ENCODE measurements at places on chromosomes 13 and 19.

- DNase-seq: no peak
Observed at GRCh38 chr13:45878966-45879365, 27.4 kb upstream of the SIAH3 start.

- no peak for DNase-seq
Observed at GRCh38 chr19:3606174-3606689, 443 bp downstream of the TBXA2R start.

DNA sequence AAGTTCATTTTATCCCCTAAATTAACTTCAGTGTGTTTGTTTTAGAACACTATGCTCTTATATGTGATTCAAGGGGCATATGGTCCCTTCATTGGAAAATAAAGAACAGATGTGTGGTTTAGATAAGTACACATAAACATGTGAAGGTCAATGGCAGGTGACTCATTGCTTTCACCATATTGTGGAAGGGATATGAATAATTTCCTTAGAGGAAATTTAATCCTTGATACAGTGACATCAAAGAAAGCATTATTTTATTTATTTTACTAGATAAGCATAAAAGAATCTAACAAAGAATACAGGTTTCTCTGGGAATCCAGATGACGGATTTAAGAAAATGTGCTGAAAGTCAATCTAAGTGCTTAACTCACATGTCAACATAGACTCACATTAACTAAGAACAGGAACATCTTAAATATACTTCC lies 373.5 kb downstream of the KCTD12 start:
- DNase-seq: no peak

GRCh38 chr13:28268800-28269223 lies 130.5 kb downstream of the PAN3 start:
- no peak for DNase-seq

GRCh38 chr19:50513746-50514345 lies at the start of gene ASPDH:
Gene ASPDH (minus strand): TSS chr19:50513913. CDS start chr19:50513823, 90 bp downstream.
- DNase-seq: no peak

- DNase-seq: peak; percentile 88
Observed at GRCh38 chr13:45851171-45851921, at the start of gene SIAH3. Gene SIAH3 (minus strand): TSS chr13:45851753. CDS start chr13:45851629, 124 bp downstream.

DNA sequence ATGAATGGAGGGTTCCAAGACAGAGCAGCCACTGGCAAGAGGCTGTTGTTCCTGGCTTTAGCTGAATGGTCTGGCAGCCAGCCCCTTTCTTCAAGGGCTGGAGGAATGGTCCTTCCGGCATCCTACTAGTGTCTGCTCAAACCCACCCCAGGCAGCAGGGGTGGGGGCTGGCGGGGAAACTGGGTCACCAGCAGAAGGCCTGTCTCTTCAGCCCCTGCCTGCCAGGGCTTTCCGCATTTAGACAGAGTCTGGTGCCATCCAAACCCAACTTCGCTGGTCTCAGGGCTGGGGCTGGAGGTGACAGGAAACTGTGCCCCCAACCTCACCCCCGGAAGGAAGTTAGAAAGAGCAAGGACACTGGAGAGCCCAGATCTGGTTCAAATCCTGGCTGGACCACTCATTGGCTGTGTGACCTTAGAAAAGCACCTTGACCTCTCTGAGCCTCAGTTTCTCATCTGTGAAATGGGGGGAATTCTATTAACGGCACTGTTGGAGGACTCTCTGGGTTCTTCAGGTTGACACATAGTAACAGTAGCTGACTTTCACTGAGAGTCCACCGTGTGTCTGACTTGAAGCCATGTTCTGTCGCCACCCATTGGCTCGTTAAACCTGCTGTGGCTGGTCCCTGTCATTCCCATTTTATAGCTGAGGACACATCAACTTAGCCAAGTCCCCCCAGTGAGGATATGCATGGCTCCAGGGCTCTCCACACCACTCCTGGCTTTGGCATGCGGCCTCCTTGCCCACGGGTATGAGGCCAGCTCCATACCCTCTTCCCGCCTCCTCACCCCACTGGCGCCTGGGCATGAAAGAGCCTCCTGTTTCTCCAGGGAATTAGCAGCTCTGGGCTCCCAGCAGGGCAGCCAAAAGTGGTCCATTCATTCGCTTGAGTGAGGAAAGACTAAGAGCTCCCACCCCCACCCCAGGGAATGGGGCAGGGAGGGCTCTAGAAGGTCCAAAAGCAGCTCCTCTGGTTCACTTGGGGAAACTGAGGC lies 2.5 kb upstream of the NR2C2AP start:
- peak; percentile 38 for DNase-seq

GRCh38 chr13:103371271-103371670 lies 305.1 kb upstream of the SLC10A2 start:
- no peak for DNase-seq

DNA sequence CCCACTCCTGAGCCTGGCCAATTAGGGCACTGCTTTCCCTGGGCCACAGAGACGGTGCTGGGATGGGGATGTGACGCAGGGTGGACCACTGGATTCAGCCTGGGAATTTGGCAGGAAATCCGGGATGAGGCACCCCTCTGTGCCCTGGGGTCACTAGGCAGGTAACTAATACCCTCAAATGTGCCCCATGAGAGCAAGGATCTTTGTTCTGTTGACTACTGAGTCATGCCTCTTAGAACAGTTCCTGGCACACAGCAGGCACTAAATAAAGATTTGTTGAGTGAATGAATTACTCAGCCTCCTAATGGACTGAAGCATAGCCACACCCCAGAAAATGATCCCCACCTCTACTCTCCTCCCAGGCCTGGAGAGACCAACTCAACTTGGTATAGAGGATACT lies 15.9 kb downstream of the OPA3 start:
- no peak for DNase-seq

DNA sequence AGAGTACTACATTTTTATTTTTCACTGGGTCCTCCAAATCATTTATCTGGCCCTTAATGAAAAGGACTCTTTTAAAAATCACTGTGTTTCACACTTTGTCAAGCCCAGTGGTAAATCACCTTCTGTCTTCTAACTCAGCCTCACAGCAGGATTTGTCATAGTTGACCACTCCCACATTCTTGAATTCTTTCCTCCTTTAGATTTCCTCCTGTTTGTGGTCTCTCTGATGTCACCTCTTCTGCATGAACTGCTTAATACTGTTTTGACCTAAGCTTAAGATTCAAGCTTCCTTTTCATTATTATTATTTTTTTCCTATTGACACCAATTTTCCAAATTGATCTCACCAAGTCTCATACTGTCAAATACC lies 899.8 kb upstream of the MIR17HG start:
- DNase-seq: no peak

DNA sequence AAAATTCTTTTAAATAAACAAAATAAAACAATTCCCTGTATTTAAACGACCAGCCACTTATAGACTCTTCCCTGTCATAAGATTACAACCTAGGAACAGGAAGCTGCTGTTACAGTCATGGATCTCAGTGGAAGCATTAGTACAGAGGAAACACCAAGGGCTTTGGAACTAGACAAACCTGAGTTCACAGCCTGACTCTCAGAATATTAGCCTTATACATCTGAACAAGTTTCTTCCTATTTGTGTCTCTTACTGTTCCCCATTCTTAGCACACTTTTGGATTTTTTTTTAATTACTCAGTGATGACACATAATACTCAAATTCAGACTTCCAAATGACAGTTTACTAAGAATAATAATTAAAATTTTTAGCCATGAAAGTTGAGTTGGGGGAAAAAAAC lies 46.1 kb downstream of the ZDHHC20 start:
- no peak for DNase-seq

DNA sequence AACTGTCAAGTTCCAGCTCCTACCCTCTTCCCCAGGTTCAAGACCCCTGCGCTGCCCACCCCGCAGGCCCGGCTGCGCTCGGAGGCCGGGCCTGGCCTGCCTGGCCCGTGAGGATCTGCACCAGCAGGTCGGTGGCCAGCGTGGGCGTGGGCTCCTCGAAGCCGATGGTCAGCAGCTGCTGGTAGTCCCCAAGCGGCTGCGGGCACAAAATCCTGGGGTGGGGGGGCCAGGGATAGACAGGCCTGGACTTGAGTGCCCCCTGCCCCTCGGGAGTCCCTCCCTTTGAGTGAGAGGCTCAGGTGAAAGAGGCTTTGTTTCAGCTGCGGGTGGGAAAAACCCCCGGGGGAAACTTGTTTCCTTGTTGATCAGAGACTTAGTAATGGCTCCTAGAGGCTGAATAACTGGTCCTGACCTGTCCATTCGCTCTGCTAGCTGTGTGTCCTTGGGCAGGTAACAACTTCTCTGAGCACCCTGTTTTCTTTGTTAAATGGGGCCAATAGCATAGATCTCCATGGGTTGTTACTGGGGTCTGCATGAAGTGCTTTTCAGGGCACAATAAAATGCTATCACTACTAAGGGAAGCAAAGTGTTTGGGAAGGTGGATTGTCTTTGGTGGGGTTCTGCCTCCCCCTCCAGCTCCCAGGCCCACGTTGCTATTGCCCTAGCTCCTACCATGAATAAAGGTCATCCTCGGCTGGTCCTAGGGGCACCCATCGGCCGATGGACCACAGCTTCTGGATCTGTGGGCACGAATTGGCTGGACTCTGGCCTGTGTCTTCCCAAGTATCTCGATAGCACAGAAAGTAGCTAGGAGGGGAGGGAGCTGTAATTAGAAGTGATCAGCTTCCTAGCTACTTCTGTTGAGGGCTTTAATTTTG lies 3.5 kb downstream of the C19orf67 start:
- DNase-seq: no peak

- DNase-seq: no peak
Observed at GRCh38 chr19:17953869-17954268, 13.0 kb upstream of the KCNN1 start.

- no peak for DNase-seq
Observed at GRCh38 chr13:96982672-96983071, 11.6 kb downstream of the OXGR1 start.

- no peak for DNase-seq
Observed at GRCh38 chr19:45471111-45471930, 3.5 kb downstream of the FOSB start.

DNA sequence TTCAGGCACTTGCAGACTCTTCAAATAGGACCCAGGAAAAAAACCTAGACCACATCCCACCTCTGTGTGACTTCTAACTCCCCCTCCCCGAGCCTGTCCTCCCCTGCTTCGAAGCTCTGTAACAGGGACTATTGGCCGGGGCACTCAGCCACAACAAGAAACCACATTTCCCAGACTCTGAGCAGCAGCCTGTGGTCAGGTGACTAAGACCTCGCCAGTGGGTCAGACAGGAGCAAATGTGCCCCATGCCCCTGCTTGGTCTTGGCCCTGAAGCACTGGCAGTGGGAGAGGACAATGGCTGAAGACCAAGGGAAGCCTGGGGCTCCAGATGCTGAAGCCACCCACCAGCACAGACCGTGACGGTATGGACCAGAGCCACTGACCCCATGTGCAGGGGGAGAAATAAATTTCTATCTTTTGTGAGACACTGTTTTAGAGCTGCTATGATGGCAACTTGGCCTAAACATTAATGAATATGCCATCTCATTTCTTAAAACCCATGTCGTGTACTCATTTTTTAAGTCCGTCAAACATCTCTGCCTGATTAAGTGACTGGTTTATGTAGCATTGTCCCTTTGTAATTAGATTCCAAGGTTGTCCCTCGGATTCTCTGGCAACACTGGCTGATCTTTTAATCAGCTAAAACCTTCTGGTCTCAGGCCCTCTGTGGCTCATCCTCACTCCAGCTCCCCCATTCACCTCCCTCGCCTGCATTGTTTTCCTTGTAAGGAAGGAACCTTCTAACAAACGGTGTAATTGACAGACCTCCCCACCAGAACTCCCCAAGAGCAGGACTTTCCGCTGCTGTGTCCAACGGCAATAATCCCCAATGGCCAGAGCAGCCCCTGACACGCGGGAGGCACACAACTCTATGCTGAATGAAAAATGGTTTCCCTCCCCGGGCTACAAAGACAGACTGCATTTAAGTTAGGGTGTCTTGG lies 98.4 kb downstream of the STK24 start:
- DNase-seq: no peak

DNA sequence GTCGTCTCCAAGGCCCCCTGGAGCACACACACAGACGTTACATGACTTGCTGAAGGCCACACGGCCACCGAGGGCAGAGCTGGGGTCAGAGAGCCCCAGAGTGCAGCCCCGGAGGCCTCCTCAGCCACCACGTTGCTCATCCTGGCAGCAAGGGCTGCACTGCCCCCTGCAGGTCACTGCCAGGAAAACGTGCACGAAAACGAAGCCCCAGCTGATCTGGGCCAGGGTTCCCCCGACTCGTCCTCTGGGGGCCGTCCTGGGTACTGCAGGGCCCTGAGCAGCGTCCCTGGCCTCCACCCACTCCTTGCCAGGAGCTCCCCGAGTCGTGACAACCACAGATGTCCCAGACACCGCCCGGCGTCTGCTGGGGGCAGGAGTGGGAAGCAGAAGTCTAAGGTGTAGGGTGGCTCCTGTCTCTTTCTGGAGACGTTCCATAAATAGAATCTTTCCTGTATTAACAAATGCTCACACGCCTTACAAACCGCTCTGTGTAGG lies 3.4 kb downstream of the TPGS1 start:
- peak; percentile 78 for DNase-seq

DNA sequence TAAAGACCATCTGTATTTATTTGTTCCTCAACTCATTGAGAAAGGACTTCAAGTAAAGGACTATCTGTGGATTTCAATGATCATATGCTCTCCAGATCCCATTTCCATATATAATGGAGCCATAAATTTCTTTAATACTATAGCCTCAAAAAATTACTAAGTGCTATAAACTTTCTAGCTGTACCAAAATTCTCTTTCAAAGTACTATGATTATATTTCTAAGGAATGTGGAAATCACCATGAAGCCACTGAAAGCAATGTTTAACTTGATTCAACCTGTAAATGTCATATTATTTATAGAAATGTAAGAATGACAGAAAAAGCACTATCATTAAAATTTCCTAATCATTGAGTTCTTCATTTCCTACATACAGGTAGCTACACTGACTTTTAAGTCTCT lies 20.7 kb downstream of the TBC1D4 start:
- DNase-seq: no peak

- DNase-seq: no peak
Observed at GRCh38 chr13:98571955-98572662, 4.8 kb downstream of the STK24 start.

DNA sequence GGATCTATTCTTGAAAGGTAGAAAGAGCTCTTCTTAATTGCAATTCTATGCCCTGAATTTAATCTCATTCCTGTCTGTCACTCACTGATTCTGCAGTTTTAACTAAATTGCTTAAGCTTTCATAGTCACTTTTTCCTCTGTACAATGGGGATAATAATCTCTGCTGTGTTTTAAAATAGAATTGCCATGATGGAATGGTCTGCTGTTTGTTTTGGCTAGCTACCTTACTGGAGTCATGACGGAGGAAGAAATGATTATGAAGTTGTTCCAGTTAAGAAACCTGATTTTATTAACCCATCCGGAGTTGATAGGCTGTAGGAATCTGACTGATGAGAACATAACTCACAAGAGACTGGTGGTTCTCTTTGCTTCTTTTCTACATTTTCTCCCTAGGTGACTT lies 54.9 kb upstream of the ITM2B start:
- no peak for DNase-seq

- DNase-seq: no peak
Observed at GRCh38 chr19:30668521-30669155, 296.5 kb downstream of the ZNF536 start.

GRCh38 chr13:83592095-83592494 lies 290.2 kb downstream of the SLITRK1 start:
- no peak for DNase-seq

- DNase-seq: no peak
Observed at GRCh38 chr13:42395086-42395821, 123.3 kb downstream of the AKAP11 start.

Data from head of caudate nucleus (tissue), 42 donors.